Ovary (tissue), 10 donors: ENCODE measurements at places on chromosomes 3 and 15.

DNA sequence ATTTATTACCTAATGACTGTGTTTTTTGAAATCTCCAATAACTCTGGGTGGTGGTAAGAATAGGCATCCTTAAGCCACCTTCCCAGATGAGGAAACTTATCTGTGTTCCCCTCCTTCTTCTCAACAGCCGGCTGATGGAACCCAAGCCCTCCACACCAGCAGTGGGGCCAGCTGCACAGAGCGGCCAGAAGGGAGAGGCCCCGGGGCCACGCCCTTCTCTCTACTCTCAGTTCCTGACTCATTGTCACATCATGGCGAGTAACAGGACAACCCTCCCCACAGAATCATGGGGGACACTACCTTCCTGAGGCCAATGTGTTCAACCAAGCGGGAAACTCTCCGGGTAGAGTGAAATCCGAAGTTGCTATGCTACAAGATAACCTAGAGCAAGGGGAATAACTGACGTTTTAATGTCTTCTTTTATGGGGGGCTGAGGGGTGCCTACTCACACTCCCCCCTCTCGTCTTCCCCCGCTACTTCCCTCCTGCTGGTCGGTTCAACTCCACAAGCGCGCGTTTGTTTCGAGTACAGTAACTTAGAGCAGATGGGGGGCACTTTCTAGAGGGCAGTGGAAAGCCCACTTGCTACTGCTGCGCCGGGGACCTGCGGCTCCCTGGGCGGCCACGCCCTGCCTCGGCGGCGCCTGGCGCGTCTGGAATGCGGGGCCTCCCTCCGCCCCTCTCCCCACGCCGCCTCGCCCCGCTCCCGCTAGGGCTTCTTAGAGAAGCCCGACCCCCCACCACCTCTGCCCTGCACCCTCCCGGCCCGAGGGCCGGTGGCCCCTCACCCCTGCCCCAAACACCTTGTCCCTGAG, 621 bp downstream of the ANXA2 start:
- DNase-seq, result peak; percentile 53

DNA sequence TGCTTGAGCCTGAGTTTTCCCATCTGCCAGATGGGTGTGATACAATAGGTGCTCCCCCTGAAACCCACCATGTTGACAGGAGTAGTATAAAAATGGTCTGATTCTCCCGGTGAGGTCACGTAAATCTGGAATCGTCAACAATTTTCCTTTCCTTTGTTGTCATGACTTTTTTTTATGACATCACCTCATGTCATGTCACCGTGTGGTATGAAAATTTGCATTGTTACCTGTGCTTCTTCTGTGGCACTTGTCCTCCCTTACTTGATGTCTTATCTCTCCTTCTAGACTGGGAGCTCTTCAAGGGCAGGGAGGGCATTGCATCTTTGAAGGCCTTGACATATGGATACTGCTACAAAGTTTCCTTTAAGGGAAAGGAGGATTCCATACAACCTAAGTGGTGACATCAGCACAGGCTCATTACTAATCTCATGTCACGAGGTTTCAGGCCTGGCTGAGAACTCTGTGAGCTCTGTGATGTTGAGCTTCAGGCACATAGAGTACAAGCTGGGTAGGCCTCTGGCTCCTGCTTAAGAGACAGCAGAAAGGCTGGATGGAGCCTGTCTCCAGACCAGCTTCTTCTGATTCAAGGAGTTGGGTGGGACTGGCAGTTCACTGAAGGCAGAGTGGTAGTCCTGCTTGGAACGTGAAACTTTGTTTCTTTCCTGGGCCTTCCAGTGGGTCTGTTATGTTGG, 66.3 kb downstream of the LPP start:
- DNase-seq, result no peak

GRCh38 chr15:52486003-52486996, 42.4 kb downstream of the MYO5A start:
- DNase-seq, result no peak

DNA sequence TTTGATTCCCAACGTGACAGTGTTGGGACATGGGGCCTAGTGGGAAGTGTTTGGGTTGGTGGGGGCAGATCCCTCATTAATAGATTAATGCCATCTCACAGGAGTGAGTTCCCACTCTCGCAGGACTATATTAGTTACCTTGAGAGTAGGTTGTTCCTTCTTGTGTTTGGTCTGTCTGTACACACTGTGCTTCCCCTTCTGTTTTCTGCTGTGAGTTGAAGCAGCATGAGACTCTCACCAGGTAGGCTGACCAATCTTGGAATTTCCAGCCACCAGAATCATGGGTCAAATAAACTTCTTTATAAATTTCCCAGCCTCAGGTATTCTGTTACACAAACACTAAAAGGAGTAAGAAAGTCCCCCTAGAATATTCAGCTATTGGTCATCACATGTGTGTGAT, 145.4 kb downstream of the ERC2 start:
- no peak for DNase-seq

GRCh38 chr15:51274956-51275355, 63.4 kb downstream of the CYP19A1 start:
- no peak for DNase-seq

DNA sequence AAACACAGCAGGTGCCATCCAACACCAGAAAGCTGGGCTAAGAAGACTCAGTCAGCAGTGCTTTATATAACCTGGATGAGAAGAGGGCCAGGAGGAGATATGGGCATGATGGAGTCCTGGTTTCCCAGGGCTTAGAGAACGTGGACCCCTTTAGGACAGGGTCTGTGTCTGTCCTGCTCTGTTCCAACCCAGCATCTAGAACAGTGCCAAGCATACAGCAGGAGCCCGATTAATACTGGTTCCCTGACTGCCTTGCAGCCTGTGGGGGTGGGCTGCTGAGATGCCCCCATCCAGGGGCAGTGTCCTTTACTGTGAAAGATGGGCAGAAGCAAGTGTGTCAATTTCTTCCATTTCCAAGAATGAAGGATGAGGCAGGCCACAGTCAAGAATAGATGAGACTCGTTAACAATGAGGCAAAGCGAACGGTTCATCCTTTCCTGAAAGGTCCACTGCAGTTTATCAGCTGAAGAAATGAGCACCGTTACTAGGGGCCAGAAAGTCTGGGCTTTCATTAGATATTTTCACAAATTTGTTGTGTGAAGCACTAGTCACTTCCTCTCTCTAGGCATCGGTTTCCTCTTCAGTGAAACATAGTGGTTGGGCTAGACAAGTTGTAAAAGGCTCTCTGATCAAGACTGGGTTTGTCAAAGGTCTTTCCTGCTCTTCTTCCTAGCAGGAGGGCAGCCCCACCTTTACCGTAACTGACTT, 72.0 kb upstream of the HERC1 start:
- peak; percentile 1 for DNase-seq

GRCh38 chr15:92521624-92522008, 127.9 kb downstream of the ST8SIA2 start:
- peak; percentile 83 for DNase-seq

GRCh38 chr15:54082836-54083492, 104.7 kb downstream of the UNC13C start:
- DNase-seq, result no peak

GRCh38 chr3:50275141-50275995, 3.5 kb upstream of the LSMEM2 start:
- DNase-seq, result no peak

DNA sequence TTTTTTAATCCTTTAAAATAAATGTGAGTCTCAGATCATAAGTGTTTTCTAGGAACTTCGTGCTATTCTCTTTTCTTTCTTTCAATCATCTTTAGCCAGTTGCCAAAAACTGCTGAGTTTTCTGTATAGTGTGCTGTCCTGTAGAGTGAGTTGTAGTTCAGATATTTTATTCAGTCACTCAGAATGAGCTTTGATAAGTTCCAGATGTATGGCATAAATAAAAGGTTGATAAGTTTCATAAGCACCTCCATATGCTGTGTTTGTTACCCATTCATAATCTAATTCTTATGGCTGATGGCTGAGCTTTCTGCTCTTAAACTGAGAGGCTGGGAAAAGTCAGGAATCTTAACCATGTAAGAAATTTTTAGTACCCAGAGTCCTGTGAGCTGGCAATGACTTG, 59.3 kb upstream of the COL6A6 start:
- no peak for DNase-seq

- DNase-seq, result no peak
Observed at GRCh38 chr3:159172473-159172872, 370.6 kb downstream of the MFSD1 start.

- DNase-seq, result no peak
Observed at GRCh38 chr3:190580417-190580816, 66.5 kb downstream of the IL1RAP start.

- DNase-seq, result no peak
Observed at GRCh38 chr3:101941318-101942040, 92.2 kb downstream of the NFKBIZ start.

DNA sequence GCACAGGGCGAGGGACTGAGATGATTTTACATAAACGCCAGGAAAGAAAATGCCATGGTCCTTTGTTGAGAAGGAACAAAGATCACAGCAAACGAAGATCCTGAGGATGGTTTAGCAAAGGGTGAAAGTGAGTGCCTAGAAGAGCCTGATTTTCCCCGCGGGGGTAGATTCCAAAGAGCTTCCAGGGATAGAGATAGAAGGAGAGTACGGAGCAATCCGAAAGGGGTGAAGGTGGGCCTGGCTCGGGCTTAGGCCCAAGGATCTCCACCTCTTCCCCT, 977 bp downstream of the CDC25A start:
- DNase-seq, result no peak

DNA sequence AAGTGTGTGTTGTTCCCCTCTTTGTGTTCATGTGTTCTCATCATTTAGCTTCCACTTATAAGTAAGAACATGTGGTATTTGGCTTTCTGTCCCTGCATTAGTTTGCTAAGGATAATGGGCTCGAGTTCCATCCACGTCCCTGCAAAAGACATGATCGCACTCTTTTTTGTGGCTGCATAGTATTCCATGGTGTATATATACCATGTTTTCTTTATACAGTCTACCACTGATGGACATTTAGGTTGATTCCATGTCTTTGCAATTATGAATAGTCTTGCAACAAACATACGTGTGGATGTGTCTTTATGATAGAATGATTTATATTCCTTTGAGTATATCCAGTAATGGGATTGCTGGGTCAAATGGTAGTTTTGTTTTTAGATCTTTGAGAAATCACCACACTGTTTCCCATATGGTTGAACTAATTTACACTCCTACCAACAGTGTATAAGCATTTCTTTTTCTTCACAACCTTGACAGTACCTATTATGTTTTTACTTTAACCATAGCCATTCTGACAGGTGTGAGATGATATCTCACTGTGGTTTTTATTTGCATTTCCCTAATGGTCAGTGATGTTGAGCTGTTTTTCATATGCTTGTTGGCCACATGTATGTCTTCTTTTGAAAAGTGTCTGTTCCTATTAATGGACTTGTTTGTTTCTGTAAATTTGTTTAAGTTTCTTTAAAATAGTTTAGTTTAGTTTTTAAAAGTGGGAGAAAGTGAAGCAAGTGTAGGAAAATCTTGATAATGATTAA, 21.9 kb upstream of the SLC30A4 start:
- no peak for DNase-seq

- DNase-seq, result no peak
Observed at GRCh38 chr3:125024817-125025216, 31.0 kb downstream of the HEG1 start.

GRCh38 chr3:170387950-170388349, 30.4 kb downstream of the SKIL start:
- no peak for DNase-seq

DNA sequence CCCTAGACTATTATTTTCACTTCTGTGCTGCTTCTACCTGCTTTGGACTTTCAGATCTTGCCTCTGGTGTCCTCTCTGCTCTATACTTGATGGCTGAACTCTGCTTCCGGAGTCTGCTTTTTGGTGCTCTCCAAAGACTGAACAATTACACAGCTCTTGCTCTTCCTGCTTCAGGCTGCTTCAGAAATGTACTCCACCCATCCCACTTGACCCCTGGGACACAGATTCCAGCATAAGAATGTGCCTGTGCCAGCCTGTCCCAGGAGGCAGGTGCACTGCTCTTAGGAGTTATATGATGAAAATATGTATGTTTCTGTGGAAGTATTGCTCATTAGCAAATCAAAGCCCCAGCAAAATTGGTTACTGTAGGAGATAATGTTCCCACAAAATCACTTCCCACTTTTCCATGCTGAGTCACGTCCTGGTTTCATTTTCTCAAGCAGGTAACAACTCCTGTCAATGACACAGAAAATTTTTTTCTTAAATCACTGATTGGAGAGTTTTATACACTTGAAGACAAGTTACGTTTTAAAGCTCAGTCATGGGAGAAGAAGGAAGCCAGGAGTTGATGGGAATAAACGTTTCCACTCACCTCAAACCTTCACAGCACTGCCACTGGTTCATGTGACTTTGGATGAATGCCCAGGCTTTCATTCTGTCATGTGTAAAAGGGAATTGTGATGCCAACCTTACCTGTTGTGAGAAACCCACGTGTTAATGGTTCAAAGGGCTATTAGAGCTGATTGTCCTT, 239.4 kb upstream of the ZPLD1 start:
- DNase-seq, result no peak

GRCh38 chr3:33958661-33959060, 160.2 kb downstream of the PDCD6IP start:
- DNase-seq, result no peak

DNA sequence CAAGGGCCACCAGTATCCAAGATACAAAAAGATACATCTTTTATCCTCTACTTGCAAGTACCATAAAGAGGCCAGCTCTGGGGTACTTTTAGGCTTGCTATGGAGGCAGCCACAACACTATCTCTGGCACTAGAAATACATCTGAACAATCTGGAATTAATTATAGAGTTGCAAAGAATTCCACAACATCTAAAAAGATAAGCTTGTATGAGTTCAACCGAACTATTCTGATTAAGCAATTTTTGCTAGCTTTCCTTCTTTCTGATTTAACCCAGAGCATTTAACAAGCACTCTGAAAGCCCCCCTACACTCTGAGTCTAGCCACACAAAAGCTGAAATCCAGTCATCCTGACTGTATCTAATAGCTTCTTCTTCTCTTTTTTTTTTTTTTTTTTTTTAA, 95.4 kb downstream of the FRMD5 start:
- DNase-seq, result no peak

DNA sequence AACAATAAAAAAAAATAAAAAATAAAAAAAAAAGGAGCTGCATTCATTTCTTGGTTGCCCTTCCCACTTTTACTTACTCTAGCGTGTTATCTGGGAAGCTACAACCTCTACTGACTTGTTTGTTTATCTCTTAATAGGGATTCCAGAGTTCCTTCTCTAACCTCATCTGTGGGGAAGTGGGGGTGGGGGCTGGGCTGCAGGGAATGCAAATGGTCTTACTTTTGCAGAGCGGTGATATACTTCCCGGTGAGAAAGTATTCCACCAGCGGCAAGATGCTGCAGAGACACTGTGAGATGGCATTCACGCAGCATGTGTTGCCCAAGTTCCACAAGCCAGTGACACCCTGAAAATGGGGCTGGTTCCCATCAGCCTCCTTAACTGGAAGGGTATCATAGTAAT, 2.1 kb downstream of the USP50 start:
- DNase-seq, result no peak

DNA sequence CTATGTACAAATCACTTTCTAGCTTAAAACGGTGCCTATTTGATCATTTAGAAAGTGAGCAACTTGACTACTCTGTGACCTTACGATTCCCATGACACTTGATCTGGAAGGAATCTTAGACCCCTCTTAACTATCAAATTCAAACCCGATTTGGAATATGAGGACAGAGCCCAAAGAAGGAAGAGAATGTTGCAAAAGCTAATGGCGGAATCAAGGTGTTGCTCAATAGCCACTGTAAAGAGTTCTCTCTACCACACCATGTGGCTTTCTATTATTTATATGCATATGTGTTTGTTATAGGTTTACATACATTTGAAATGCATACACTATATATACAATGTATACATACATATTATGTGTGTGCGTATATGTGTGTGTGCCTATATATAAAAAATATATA, 39.9 kb downstream of the PYDC2 start:
- DNase-seq, result no peak
